ENCODE measurements at places on chromosomes 16 and 17. TPM values are rescaled to one million over a fixed set of nuclear protein-coding genes. Genes with fewer than 3 reads are reported as not detected.

GRCh38 chr17:49496183-49496866 lies 1.2 kb downstream of the NGFR start:
- DNase-seq, result peak; percentile 96

The HP gene
- not detected for total RNA-seq

The CIITA gene
- 0.69 TPM for total RNA-seq

DNA sequence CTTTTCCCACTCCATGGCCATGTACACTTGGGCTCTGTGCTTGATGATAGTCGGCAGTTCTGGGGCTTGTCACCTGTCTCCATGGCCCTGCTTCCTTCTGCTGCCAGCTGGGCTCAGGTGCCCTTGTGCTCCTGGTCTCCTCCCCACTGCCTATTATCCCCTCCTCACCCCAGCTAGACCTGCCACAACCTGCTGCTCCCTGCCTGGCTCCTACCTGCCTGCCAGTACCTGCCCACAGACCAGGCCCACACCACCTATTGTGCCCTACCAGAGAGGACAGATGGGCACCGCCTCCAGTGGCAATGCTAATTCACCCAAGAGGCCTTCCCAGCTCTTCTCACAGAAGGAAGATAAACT lies 538 bp upstream of the RAPGEFL1 start:
- DNase-seq, result no peak

GRCh38 chr17:77440560-77440981 lies 299.8 kb downstream of the SEC14L1 start:
- DNase-seq, result peak; percentile 28

The HEXIM2 gene
- 8.4 TPM for total RNA-seq

DNA sequence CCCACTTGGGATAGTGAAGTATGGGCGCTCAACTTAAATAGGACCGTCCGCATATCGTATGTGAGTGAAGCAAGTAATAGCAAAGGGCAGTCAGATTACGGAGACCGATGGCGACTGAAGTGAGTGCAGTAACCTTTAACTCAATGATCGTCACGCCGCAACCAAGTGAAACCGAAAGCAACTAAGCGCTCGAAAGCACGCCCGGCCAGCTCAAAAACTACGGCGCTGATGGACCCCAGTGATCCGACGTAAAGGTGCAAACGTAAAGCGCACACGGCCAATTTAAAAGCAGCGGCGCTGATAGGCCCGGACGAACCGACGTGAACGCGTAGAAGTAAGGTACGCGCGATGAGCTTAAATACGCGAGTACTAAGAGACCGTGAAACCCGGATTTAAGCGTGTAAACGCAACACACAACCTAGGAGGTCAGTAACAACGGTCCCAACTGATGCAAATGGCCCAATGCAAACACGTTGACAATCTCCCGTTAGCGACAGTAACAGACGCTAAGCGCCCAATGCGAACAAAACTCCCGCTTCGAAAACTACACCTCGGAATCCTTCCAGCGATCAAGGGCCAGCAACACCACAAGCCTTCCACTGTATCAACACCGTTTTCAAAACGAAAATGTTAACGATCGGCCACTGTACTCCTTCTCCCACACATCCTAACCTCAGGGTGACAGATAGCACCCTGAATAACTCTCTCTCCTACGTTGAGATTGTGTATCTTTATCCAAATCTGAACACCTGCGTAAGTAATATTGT lies 37.9 kb upstream of the ARL4D start:
- no peak for DNase-seq

The LPO gene
- not detected for total RNA-seq

The EME1 gene
- total RNA-seq, result 4.7 TPM

GRCh38 chr16:12155235-12155634 lies 178.7 kb downstream of the SNX29 start:
- DNase-seq, result no peak

- no peak for DNase-seq
Measured at GRCh38 chr16:28549301-28549899, 4.3 kb upstream of the SGF29 start.

- DNase-seq, result no peak
Measured at GRCh38 chr17:46984892-46985291, 5.8 kb upstream of the RPRML start.

The MILR1 gene
- not detected for total RNA-seq

GRCh38 chr17:33509331-33509730 lies 216.2 kb upstream of the ASIC2 start:
- DNase-seq, result no peak

GRCh38 chr17:68566442-68566738 lies 34.8 kb downstream of the FAM20A start:
- no peak for DNase-seq

The PABPN1L gene
- total RNA-seq, result 3.9 TPM

The CD300LB gene
- total RNA-seq, result not detected

The IL17C gene
- total RNA-seq, result not detected

The SMTNL2 gene
- total RNA-seq, result 22.0 TPM

DNA sequence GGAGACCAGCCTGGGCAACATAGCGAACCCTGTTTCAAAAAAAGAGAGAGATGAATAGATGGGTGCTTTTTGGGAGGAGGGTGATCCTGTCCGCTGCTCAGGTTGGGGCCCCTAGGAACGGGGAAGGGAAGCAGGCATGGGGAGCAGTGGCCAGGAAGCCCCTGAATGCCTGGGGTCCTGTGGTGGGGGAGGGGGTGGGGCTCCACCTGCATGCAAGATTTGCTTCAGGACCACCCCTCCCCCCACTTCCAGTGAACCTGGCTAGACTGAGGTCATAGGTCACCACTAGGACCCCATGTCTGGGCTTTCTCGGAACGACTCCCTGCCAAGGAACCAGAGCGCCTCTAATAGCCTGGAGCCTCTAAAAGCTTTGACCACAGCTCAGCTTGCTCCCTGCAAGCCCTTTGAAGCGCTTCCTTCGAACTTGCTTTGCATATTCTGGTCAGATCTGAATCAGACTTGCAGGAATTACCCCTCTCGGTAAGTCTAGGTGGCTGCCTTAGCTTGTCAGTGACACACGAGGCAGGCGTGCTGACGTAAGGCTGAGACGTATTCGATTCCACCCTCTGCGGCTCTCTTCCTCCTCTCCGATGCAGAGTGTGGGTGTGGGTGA lies 3.7 kb downstream of the SOCS3 start:
- DNase-seq, result no peak

DNA sequence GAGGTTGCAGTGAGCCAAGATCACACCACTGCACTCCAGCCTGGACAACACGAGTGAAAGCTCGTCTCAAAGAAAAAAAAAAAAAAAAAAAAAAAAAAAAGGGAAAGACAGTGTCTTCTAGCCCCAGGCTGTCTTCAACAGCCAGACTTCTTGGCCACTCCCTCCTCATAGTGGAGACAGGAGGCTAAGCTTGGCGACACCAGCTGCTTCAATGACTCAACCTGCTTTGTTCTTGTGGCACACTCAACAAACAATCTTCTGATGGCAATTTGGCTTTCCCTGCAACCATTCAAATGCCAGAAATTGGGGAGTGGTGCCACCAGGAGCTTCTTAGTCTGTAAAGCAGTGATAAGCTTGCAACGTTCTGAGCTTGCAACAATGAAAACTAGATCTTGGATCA lies 290.4 kb upstream of the DYNLRB2 start:
- no peak for DNase-seq

The SLC52A1 gene
- total RNA-seq, result not detected

DNA sequence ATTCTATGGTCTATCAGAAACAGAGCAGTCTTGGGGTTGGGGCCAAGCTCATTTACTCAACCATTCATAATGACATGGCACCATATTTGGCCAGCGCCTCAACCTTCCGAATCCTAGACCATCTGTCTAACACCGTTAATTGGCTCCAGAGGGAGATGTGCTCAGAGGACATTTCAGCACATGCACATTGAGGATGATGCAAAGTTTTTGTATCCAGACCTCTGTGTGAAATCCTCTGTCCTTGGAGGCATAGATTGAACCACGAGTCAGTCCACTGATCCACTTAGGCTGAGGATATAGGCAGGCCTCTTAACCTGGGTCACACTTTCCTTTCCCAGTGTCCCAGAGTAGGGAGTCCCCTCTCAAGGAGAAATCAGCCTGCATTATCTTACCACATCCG lies 85.5 kb downstream of the SHISA6 start:
- no peak for DNase-seq

DNA sequence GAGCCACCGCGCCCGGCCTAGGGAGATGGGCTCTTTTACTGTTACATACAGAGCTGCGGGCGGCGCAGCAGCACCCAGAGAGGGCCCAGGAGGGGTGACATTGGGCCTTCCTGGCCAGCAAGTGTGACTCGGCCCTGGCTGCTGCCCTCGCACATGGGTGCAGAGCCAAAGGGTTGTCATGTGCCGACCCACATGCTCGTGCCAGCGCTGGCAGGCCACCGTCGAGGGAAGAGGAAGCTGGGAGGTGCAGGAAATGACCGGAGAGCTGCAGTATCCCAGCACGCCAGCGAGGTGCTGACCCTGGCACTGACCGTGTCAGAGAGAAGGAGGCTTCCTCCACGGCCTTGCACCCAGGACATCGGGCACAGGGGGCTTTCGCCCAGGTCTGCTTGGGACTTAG lies 8.0 kb downstream of the ENDOV start:
- DNase-seq, result no peak

- no peak for DNase-seq
Measured at GRCh38 chr16:30721606-30722005, 22.6 kb downstream of the SRCAP start.

- DNase-seq, result no peak
Measured at GRCh38 chr17:76645481-76645880, 1.9 kb upstream of the ST6GALNAC1 start.

DNA sequence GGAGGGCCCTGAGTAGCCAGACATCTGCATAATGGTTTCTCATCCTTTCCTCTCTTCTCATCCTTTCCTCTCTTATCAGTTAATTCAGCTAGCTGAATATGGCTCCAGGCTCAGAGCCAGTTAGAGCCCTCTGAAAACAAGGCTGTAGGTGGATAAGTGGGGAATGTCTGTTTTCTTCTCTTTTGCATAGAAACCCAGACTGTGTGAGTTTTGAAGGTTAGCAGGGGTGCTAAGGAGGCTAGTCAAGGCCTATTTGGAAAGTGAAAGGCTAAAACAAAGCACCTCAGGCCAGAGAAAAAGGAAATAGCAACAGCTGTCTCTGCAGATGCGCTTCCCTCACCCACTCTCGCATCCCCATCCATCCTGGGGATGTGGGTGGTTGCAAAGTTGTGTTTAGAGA lies 420.9 kb downstream of the SHISA9 start:
- no peak for DNase-seq

- peak; percentile 32 for DNase-seq
Measured at GRCh38 chr16:17211797-17212196, 259.0 kb downstream of the XYLT1 start.

The CPSF4L gene
- 0.44 TPM for total RNA-seq

The WFDC1 gene
- total RNA-seq, result 0.93 TPM

DNA sequence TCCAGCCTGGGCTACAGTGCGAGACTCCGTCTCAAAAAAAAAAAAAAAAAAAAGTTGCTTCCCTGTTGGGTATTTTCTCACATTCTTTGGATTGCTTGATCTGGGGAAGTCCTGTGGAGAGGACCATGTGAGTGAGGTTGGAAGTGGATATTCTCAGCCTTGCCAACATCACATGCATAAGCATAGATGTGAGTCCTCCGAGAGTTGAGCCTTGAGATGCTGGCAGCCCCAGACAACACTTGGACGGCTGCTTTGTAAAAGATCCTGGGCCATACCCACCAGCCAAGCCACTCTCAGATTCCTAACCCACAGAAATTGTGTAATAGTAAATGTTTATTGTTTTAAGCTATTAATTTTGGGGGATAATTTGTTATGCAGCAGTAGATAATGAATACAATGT lies 1570.0 kb upstream of the GOT2 start:
- no peak for DNase-seq

DNA sequence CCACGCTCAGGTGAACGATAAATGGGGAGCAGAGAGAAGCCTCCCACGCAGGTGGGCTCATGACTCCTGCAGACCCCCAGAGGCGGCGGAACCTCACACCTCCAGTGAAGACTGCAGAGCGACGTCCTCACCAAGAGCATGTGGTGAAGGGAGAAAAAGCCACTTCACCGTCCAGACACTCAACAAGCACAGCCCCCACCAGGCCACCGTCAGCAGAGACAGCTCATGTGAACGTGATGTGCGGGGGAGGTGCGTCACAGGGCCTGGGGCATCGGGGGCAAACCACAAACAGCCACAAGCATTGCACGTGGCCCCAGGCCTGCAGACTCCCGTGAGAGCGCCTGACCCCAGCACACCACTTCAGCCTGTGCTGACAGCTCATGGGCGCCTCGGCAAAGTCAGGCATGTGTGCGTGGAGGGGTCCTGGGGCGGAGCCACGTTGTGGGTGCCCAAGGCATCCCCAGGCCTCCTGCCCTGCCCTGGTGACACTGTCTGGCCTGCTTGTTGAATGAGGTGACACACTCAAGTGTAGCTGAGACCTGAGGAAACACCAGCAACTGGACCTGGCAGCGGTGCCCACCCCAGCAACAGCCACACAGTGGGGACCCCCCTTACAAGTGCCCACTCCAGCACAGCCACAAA lies 19.0 kb downstream of the LMF1 start:
- DNase-seq, result no peak

DNA sequence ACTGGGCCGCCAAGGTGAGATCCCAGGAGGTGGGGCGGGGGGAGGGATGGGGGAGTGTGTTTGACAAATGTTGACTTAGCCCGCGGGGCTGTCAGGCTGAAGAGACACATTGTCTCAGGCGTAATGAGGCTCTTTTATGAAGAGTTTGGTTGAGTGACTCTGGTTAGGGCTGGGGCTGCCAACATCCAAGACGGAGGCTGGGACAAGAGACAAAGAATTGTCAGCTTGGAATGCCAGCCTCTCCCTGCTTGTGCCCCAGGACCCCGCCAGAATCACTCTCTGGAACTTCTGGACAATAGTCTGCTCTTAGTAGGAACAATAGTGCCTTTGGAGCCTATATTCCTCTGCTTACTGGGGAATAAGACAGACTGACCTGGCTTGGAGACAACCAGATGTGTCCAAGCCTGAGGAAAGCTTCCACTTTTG lies 24.0 kb downstream of the PCTP start:
- DNase-seq, result no peak

DNA sequence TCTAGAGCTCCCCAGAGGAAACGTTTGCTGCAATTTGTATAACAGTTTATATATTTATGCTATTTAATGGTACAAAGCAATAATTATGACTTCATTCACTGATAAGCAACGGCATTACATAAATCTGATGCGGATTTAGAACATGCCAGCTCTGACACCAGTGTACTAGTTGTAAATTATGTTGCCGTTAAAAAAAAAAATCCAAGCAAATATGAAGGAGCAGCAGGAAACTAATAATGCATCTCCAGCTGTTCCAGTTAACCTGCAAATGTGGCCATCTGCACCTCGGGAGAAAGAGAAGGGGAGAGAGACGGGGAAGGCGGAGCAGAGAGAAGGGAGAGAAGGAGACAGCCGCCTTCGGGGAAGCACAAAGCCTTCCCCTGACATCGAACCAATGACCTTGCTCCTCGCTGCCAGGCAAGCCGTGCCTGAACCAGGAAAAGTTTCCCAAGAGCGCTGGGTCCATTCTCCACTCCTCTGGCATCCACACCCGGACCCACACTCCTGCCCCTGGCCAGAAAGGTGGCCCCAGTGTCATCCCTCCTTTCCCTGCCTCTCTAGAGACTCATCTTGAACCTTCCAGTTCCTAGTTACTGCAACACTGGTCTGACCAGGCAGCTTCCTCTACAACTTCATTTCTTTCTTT lies 174.8 kb downstream of the C16orf78 start:
- DNase-seq, result peak; percentile 43

Measured in glutamatergic neuron (in vitro differentiated cells).